ENCODE measurements at places on chromosomes 1 and 21.

DNA sequence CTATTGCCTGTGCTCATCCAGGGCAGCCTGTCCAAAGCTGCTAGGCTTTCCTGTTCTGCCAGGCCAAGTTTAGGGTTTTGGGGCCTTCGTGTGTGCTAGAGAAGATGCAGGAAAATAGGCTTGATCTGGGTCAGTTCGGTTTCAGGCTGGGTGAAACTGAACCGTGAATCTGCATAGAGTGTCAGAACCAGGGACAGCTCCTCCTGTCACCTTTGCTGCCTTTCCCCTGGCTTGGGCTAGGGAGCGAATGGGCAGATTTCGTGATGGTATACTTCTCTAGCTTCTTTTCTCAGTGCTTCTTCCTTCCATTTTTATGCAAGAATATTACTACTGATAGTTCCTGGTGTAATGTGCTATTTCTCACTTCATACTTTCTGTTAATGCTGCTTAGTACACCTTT, 6.0 kb upstream of the AGO1 start:
- no peak for DNase-seq

GRCh38 chr1:85609976-85610375, 29.4 kb downstream of the CCN1 start:
- no peak for DNase-seq

DNA sequence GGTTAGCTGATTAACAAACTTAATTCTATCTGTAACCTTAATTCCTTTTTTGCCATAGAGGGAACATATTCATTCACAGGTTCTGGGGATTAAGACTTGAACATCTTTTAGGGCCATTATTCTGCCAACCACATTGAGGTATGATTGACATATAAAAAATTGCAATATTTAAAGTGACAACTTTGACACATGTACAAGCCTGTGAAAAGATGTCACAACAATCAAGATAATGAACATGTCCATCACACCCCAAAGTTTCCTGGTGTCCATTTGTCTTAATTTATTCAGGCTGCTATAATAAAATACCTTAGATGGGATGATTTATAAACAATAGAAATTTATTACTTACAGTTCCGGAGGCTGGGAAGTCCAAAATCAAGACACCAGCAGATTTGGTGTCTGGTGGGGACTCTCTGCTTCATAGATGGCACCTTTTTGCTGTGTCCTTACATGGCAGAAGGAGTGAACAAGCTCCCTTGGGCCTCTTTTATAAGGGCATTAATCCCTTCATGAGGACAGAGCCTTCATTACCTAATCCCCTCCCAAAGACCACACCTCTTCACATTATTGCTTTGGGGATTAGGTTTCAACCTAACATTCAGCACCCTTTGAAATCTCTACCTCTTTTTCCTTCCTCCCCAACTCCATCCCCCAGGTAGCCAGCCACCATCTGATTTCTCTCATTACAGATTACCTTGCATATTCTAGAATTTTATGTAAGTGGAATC, 33.0 kb upstream of the TP53BP2 start:
- no peak for DNase-seq

- no peak for DNase-seq
Measured at GRCh38 chr1:110380672-110381283, 10.0 kb downstream of the SLC16A4 start.
